Pancreas (tissue), 10 donors: ENCODE measurements at places on chromosomes 5 and 9.

DNA sequence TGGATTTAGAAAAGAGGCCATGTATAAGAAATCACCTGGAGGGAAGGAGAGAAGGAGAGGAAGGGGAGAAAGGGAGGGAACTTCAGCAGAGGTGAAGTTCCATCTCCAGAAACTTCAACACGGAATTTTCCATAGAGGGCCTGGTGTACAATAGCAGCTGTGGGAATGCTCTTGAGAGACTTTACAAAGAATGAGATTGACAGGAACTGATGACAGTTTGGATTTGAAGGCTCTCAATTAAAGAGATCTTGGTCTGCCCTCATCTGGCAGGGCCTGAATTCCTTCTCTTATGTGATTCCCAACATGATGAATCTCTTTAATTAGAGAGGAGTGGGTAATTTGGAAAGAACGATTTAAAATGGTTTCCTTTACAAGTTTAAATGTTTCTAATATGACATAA, 143.5 kb downstream of the MLLT3 start:
- no peak for DNase-seq

GRCh38 chr9:122095010-122095767, 2.1 kb upstream of the TTLL11 start:
- DNase-seq = no peak

DNA sequence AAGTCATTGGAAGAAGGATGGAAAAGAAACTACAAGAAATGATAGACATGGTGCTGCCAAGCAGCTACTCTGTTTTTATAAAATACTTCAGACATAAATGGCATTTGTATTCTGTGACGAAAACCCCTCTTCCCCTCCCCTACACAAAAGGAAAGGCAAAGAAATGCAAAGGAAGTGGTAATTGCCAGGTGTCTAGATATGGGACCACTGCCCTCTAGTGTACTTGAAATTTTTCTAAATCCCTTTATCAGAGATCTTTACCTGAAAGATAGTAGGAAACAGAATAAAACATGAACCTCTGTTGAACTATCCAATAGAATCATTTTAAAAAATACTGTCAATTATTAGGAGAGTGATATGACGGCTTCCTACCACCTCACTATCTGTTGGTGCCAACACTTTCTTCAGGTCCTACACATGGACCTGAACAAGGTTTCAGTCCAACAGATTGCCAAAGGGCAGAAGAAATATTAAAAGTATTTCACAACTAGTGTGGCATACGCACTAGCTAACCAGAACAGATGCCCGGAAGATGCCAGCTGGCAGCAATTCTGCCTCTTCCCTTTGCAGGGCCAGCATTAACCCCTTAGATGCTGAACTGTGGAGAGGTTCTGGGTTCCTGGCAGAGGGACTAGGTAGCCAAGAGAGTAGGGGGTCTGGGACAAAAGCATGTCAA, 104.1 kb downstream of the TSSK1B start:
- no peak for DNase-seq

- DNase-seq = peak; percentile 82
Measured at GRCh38 chr5:170522211-170523141, 18.7 kb downstream of the KCNIP1 start.

DNA sequence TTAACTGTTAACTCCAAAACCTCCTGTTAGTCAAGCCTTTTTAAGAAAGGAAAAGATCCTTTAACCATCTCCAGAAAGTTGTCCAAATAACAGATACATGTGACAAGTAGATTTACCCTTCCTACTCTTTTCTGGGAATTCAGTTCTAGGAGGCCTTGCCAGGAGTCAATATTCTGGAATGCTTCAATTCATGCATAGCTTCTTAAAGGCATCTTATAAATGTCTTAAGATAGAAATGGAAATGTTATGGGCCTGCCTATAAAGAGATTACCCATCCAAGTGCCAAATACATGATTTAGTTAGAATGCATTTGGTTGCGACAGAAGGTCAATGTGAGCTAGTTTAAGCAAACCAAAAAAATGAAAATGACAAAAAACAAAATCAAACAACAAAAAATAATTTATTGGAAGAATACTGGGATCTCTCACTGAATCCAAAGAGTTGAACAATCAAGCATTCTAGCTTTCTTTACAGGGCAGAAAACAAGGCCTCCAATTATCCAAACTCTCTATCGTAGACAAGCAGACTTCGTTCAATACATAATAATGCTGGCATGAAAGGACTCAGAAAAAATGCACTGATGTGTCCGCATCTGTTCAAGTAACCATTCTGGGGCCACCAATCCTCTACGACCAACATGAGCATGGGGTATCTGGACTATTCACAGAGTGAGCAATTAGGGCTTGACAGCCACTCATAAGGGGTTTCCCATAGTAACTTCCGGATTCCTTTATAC, 188.6 kb downstream of the CTNND2 start:
- no peak for DNase-seq

DNA sequence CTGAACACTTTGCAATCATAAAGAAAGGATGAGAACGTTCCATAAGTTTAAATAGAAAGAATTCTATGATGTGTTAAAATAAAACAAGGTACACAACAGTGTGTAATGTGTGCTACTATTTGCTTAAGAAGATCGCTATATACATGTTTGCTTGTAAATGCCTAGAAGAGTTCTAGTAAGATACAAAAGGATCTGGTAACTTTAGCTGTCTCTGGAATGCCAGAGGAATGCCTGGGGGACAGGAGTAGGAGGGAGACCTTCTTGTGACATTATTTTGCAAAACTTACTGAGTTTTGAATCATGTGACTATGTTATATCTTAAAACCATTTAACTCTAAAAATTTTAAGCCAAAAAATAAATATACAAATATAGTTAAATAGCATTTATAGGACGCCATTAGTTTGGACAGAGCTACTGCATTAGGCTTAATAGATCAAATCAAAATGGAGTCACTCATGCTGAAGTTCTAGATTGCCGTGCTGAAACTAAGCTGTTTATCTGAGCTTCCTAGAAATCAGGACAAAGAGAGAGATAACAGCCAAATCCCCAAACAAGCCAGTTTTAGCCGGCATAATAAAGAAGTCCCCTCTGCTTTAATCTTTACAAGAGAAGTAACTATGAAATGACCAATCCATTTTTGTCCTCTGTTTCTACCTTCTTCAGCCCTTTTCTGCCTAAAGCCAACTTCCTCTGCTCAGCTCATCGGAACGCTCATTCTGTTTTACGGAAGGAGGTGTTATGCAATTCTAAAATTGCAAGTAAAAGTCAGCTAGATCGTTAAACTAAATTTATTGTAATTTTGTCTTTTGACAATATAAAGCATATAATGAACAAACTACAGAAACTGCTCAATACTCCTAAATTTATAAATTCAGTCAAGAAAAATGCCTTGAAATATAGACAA, 44.8 kb downstream of the LIX1 start:
- no peak for DNase-seq

DNA sequence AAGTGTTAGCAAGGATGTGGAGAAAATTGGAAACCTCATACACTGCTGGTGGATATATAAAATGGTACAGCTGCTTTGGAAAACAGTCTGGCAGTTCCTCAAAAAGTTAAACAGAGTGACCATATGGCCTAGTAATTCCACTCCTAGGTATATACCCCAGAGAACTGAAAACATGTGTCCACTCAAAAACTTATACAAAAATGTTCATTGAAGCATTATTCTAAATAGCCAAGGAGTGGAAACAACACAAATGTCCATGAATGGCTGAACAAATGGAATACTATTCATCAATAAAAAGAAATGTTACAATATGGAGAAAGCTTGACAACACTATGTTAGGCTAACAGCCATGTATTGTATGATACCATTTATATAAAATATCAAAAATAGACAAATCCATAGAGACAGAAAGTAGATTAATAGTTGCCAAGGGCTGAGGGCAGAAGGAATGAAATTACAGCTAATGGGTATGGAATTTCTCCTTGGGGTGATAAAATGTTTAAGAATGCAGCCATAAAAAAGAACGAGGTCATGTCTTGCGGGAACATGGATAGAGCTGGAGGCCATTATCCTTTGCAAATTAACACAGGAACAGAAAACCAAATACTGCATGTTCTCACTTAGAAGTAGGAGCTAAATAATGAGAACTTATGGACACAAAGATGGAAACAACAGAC, 33.6 kb upstream of the FBP1 start:
- no peak for DNase-seq

DNA sequence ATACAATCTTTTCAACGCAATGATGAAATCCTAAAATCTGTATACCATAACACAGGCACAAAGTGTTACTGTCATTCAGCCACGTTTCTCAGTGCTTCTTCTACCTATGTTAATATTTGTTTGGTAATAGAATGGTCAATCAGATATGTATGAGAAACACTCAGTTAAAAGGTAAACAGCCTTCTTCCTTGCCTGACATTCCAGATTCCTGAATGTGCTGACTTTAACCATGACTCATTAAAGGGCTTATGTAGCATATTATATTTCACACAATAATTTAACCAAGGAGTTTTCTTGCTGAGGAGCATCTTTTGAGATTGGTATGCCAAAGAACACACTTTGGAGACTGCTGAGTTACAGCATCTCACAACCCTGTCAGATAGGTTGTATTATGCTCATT, 187.6 kb downstream of the CETN3 start:
- DNase-seq = no peak

DNA sequence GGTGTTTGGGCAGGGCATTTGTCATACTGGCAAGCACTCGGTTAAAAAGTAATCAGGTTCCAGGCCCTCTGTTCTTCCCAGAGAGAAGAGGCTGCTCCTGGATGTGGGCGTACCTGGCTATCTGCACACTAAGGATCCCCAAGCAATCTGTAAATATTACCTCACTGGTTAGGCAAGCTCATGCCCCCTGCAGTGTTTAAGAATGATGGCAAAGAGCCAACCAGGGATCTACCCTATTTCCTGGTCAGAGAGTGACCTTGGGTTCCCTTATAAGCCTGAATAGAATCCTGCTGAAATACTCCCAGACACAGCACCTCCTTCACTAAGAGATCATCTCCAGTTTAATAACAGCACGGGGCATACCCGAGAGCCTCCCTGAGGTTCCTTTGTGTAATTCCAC, 181.2 kb downstream of the PIK3R1 start:
- peak; percentile 54 for DNase-seq
